ENCODE measurements at places on chromosomes 12 and 14.

DNA sequence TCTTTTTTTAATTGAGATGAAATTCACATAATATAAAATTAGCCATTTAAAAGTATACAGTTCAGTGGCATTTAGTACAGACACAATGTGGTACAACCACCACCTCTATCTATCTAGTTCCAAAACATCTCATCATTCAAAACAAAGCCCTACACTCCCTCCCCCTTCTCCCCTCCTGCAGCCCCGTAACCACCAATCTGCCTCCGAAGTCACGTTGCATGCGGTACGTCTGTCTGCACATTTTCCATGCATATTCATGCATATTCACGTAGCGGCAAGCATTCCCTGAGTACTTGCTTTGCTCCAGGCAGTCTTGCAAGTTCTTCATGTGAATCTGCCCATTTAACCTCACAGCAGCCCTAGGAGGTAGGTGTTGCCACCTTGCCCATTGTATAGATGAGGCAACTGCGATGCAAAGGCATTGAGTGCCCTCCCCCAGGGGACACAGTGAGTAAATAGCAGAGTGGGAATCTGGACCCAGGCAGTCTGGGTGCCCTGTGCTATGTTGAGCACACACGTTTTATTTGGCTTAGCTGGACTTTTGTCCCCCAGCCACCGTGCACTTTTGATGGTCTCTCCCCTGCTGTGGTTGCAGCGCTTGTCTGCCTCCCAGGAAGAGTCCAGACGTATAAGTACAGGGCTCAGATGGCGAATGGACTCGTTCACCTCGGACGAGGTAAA is 43.4 kb downstream of the RIN3 start:
- DNase-seq: no peak

GRCh38 chr14:47389535-47389934 is 285.9 kb downstream of the MDGA2 start:
- no peak for DNase-seq

- no peak for DNase-seq
Measured at GRCh38 chr12:19764408-19764807, 325.1 kb downstream of the AEBP2 start.

DNA sequence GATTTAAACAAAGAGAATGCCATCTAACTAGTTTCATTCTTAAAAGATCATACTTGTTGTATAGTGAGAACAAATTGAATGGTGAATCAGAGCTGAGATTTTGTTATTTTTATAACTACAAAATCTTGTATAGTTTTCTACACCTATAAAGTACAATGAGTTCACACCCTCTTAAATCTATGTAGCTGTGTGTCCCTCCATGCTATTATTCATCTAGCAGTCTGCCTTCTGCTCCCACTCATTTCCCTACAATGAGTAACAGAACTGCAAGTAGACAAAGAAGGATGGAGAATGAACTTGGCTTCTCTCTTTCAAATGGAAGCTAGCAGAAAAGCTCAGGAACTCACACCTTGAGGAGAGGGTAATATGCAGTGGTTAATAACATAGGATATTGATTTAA is 7.1 kb downstream of the IFNG-AS1 start:
- no peak for DNase-seq

GRCh38 chr12:131264635-131265034 is 310.9 kb downstream of the ADGRD1 start:
- DNase-seq: no peak

GRCh38 chr14:24116128-24116814 is 1.5 kb upstream of the NRL start:
- no peak for DNase-seq

DNA sequence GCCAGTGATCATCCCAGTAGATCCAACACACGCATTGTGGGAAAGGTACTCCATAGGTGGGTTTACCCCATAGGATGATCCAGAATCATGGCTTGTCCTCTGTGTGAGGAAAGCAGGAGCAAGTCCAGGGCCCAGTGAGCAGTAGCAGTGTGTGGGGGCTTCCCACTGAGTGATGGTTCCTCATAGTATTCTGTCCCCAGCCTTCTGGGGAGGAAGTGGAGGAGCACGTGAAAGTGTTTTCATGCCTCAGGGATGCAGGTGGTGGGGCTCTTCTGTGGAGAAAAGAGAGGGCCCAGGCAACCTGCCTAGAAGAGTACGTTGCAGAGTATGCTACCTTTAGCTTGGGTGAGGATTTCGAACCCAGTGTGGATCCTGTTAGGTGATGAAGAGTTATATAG is 56.5 kb downstream of the SUSD6 start:
- no peak for DNase-seq

DNA sequence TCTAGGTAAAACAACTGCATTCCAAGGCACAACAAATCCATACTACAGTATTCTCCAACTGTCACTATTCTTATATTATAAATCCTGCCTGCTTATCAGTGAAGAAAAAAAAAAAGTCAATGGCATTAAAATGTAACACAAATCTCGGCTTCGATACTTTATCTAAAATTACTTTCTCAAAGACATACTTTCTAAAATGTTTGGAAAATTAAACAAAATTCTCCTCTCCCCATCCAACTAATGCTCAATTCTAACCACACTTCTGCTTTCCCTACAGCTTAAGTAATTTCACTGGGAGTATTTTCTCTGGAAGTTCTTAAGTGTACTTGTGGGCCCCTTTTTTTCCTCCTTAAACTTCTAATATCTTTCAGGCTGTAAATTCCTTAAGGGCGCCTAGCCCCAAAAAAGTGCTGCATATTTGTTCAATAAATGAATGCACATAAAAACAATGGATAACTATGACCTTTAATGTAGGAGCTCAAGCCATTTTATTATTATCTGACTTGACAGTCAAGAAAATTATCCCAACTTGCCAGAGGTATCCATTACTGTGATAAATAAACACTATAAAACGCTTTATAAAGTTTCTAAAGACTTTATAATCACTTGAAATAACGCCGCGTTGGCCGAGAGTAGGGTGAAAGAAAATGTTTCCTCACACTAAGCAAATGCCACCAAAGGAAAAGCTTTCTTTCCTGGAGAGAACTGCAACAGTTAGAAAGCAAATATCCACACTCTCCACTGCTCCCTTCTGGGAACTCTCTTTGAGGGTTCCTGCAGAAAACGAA is 977 bp downstream of the HEATR5A start:
- no peak for DNase-seq

- no peak for DNase-seq
Measured at GRCh38 chr14:102913341-102914211, 8.9 kb upstream of the AMN start.

DNA sequence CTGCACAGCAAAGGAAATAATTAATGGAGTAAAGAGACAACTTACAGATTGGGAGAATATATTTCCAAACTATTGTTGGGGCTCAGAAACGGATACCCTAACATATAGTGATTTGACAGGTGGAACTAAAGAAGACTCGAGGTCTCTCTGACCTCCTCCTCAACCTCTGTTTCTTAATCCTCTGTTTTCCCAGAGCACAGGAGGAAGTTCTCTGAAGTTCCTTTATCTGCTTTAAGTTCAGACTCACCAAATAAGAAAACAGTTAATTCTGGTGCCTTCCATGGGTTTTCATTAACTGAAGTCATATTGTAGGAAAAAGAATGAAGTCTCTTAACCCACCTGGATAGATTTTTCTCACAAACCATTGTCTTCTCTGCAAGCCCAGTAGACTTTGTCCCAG is 29.2 kb downstream of the CLEC2D start:
- DNase-seq: no peak

- no peak for DNase-seq
Measured at GRCh38 chr12:82470906-82471512, 112.7 kb downstream of the METTL25 start.

- no peak for DNase-seq
Measured at GRCh38 chr14:91264151-91265150, 19.9 kb upstream of the GPR68 start.

DNA sequence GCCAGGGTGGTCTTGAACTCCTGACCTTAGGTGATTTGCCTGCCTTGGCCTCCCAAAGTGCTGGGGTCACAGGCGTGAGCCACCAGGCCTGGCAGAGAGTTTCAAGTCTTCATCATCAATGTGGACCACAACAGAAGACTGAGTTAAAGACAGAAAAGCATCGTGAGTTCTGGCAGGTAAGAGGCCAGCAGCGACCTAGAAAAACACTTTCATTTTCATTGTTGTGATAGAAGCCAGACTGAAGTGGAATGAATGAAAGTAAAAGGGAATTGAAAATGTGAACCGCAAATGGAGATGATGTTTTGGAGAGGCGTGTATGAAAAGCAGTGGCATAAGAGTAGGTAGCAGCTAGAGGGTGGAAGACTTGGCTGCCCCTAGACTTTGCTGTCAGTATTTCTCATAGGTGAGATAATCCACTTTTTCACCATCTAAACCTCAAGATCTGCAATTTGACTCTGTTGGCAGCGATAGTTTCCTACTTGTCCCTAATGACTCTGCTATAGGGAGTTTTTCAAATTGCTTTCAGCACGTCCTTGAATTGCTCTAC is 47.1 kb upstream of the PLEKHA5 start:
- DNase-seq: no peak

- peak; percentile 50 for DNase-seq
Measured at GRCh38 chr12:106436164-106436563, 78.6 kb downstream of the POLR3B start.

GRCh38 chr14:90580377-90581335 is 183.8 kb downstream of the CALM1 start:
- DNase-seq: no peak

DNA sequence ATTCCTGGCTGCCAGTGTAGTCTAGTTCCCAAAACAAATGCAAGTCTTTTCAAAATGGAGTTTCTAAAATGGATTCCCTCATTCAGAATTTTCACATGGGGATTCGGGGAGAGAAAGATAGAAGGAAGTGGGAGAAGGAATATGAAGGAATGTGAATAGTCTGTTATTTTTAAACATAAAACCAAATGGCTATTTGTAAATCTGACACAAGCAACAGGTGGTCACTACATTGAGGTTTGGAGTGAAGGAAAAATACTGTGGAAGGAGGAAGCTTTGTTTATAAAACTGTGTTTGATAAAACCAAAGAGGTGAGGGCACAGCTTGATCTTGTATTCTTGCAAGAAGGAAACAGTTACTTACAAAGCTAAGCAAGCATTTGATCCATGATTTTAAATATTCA is 65.3 kb upstream of the KCNJ8 start:
- no peak for DNase-seq

- DNase-seq: no peak
Measured at GRCh38 chr12:124920353-124920935, 6.0 kb upstream of the UBC start.

DNA sequence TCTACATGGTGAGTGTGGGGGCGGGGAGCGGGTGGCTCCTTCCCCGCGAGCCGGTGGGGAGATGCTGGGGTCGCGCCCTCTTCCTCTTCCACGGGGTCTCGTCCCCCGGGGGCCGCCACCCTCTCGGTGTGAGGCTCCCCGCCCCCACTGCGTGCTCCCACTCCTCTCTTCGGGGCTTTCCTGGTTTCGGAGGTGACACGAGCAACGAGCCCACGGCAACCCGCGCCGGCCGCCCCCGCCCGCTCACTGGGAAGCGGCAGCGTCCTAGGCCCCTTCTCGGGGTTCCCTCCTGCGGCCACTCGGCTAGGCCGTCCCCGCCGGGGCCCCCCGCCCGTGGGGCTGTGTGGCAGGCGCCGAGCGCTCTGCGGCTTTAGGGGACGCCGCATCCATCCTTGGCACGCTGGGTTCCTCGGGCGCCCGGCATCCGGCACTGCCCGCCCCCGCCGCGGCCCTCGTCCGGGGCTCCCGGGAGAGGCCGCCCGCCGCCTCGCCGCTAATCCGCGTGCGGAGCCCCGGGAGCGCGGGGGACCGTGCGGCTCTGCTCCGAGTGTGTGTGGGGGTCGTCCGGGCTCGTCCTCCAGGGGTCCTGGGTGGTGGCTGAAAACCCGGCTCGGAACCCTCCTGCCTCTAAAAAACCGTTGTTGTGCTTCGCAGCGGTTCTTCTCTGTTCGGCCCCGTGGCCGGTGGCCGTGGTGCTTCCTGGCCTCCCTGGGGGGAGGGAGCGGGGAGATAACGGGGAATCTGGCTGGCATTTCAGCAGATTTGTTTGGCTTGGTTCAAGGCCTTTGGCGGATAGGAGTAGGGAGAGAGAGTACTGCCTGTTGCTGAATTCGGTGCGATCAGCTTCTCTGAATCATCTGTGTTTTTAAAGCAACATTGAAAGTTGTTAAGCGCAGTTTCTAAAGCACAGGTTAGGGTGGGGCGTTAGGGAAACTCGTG is 1.0 kb downstream of the PCNX1 start:
- DNase-seq: no peak

GRCh38 chr12:99151744-99152143 is 495.8 kb upstream of the GARIN6 start:
- DNase-seq: no peak

DNA sequence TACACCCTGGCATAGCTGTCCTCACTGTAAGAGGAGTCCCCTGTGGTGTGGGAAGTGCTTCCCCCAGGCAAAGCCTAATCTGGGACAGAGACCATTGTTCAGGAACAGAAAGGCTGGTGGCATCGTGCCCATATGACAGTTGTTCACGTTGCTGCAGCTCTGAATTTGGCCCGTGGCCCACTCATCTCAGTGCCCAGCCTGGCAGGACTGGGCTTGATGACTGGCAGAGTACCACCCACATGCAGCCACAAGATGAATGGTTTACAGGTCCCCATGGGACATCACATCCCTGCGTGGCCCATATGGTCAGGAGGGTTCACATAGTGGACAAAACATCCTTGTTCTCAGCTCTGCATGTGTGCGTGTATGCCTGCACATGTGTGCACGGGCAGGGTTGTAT is 17.5 kb downstream of the IQSEC3 start:
- DNase-seq: no peak
